ENCODE measurements at places on chromosomes 6 and 20.

GRCh38 chr6:45541934-45542333, 164.2 kb upstream of the SUPT3H start:
- no peak for DNase-seq

GRCh38 chr20:2889797-2890196, 16.5 kb downstream of the PTPRA start:
- DNase-seq = no peak

GRCh38 chr6:3870528-3870925, 21.4 kb downstream of the FAM50B start:
- DNase-seq = no peak

- no peak for DNase-seq
These were observed 24.8 kb downstream of the MAFB start for GRCh38 chr20:40663991-40664880.

All from NCI-H2081 treated with DMSO at 0.1 percent for 48 hours (cell line).